Right atrium auricular region (tissue), 2 donors: ENCODE measurements at places on chromosomes 16 and 17.

GRCh38 chr16:10098991-10099390, 83.2 kb downstream of the GRIN2A start:
- DNase-seq: no peak

- no peak for DNase-seq
Observed at GRCh38 chr16:143456-143855, 5.0 kb upstream of the NPRL3 start.

- DNase-seq: no peak
Observed at GRCh38 chr16:79370736-79371135, 229.8 kb downstream of the MAF start.

- no peak for DNase-seq
Observed at GRCh38 chr16:65034915-65035314, 86.9 kb downstream of the CDH11 start.

DNA sequence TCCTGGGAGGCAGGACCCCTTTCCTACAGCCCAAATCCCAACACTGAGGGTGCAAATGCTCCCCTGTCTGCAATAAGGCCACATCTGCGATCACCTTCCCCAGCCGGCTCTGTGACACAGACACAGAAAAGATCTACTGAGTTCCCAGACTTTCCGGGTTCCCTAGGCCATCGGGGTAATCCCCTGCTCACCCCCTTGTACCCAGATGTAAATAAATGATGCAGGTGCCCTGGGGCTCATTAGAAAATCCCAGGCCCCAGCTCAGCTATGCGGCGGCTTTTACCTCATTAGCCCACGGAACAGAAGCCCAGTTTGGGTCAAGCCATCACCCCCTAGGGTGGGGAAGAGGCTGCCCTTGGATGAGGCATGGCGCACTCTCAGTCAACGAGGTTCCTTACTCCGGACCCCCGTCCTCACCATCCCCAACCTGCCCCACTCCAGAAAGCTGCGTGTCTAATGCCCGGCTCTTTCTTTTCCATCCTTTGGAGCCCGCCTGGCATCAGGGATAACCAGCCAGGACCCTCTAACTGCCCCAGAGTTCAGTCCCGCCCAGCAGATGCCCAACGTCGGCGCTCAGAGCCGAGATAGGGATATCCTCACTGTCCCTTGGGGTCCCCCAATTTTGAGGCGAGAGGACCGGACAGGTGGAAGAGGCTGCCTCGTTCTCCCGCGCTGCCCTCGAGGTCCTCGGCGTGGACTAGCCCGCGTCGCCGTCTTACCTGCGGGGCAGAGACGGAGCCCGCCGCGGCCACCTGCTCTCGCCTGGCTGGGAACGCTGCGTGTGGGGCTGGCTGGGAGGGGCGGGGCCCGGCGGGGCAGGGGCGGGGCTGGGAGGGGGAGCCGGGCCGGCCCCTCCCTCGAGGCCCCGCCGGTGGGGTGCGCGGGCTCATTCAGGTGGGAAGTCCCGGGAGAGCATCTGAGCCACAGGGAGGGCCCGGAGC, at the start of gene ZNF385C:
TSS of gene ZNF385C (minus strand) at position 783 of the 941 bp plus-strand sequence. CDS start 35,417 bp downstream, outside the sequence.
- no peak for DNase-seq

GRCh38 chr16:78562650-78563049, 463.2 kb downstream of the WWOX start:
- no peak for DNase-seq

DNA sequence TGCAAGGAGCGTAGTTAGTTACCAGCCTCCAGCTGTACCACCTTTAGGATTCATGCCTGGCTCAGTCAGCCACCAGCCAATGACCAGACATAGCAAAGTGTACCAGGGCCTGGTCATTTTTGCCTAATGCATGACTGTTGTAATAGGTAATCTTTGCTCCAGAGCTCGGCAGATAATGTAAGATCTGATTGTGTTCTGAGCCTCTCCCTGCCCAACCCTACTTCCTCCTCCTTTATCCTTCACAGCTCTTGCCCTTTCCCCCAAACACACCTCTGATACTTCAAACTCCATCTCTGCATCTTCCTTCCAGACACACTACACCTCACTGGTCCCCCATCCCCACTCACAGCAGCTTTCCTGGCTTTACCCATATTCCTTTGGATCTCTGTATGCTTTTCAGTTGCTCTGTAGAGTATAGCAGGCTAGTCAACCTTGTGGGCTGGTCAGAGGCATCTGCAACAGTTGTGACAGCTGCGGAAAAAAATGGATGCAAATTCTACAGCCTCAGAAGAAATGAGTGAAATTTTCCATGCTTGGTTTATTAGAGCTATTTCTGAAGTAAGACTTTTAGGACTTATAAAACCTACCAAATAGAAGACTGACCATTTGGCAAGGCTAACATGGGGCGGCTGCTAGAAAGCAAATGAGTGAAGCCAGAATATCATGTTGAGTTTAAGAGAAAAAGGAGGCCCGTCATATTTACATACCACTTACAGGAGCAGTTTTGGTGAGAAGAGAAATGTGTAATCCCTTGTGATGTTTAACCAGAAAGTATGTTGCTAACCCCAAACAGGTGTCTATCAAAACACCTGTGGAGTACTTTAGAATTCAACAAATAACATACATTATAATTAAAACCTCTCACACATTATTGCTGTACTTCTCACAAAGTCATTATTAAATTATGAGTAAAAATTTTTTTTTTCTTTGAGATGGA, 19.9 kb upstream of the C16orf87 start:
- no peak for DNase-seq

- no peak for DNase-seq
Observed at GRCh38 chr17:11928436-11928835, 68.8 kb downstream of the ZNF18 start.

DNA sequence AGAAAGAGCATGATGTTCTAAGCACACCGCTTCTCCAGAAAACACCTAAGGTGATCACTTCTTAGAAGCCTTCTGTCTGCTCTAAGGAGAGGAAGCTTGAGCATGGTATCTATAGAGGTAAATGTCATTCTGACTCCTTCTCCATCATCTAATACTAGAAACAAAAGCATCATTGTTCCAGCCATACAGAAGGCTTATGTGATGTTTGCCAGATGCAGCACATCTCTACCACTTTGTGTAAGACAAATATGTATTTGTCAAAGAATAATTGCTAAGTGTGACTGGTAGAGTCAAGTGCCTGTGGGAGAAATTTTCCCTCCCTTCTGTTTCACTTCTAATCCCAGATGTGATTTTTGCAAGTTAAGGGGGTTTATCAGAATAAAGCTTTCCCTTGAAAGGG, 217.1 kb downstream of the HS3ST3A1 start:
- DNase-seq: no peak

DNA sequence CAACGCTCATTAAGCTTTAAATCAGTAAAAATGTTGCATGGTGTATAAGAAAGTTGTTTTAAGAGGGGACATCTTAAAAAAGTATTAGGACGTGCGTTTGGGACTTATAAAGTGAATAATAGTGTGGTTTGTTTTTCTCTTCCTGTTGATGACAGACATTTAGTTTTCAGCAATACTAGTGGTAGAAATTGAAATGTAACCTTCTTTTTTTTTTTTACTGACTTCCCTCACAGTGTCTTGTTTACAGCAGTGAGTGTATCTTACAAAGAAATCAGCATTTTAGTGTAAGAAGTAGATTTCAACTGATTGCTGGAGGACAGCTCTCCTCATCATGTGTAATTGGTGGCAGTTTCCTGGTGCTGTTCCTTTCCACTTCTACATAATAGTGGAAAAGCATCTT, 39.6 kb downstream of the CYLD start:
- DNase-seq: no peak

DNA sequence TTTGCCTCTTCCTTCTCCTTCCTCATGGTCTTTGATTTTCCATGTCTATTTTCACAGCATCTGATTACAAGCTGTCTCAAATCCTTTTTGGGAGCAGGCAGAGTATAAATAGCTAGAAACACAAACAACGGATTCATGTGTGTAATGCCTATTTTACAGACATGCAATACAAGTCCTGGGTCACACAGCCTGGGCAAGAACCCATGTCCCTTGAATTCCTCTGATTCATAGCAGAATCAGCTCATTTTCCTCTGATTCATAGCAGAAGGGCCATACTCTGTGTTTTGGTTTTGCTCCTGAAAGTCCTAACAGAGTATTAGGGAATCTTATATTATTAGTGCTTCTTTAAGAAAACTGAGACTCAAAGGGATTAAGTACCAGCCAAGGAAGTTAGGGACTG, 71.3 kb downstream of the IRX5 start:
- no peak for DNase-seq

GRCh38 chr16:84540194-84540593, 35.7 kb upstream of the MEAK7 start:
- DNase-seq: no peak

GRCh38 chr17:66432996-66433551, 130.7 kb downstream of the PRKCA start:
- no peak for DNase-seq

DNA sequence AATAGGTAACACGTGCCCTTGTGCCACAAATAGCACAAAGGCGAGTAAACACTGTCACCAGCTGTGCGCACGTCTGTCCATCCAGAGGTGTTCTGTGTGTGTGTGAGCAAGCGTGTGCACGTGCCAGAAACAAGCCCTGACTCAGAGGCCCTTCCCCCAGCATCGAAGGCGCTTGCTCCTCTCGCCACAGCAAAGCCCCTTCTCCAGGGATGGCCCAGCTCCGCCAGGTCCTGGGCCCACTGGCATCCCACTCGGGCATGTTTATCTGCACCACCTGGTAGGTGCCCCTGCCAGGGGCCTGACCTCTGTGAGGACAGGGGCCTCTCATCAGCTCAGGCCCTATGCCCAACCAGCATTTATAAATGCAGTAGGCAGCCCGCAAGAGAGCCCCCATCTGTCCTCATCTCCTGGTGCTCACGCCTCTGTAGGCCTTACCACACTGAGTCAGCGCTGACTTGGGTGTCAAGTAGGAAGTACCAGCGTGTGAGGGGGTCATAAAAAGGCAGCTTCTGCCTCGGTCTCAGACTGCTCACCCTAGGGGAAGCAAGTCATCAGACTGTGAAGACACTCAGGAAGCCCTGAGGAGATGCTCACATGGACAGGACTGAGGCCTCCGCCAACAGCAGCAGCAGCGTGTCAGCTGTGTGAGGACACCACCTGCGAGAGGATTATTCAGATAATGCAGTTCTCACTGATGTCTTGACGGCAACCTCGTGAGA, 10.8 kb downstream of the TMEM235 start:
- no peak for DNase-seq

DNA sequence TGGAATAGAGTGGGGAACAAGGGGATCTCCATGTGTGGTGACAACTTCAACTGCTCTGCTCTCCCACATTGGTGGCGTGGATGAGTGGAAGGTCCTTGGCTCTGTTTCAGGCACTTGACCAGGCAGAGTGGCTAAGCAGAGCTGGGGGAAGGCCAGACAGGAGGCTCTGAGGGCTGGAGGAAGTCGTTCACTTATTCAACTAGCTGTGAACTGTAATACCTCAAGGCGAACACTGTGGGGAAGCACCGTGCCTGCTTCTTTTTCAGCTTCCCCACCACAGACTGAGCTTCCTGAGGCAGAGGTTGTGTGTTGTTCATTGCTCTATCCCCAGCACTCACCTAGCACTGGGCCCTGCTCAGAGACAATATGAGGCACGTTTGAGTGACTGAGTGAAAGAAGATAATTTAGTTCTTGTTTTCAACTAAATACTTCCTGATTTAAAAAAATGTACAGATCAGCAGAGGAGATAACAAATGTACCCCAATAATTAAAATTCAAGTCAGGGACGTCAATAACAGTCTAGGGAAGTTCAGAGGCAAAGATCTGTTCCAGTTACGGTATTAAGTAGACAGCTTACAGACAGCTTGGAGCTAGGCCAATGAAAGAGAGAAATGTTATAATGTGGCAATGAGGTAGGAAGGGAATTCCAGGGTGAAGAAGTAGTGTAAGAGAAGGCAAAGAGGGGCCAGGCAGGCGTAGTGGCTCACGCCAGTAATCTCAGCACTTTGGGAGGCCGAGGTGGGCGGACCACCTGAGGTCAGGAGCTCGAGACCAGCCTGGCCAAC, 34.7 kb downstream of the MYO18A start:
- peak; percentile 89 for DNase-seq

DNA sequence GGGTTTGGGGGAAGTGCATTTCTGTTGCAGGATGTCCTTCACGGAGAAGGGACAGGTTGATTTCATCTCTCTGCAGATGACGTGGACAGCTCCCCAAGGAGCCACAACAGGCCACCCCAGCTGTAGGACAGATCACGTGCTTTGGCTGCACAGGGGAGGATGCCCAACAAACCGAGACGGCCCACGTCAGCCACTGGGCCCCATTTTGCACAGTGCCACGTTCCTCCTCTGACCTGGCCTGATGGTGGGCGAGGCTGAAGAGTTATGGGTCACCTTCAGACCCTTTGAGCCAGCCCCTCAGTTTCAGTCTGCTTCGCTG, 9.0 kb upstream of the RHBDL3 start:
- DNase-seq: no peak

GRCh38 chr16:11506741-11507305, 79.9 kb downstream of the LITAF start:
- no peak for DNase-seq

- no peak for DNase-seq
Observed at GRCh38 chr16:56780646-56781045, 50.7 kb downstream of the NUP93 start.

GRCh38 chr17:59839651-59840328, 53.0 kb downstream of the TUBD1 start:
- DNase-seq: peak; percentile 34

- DNase-seq: peak; percentile 64
Observed at GRCh38 chr16:4663777-4664465, 29.4 kb upstream of the NUDT16L1 start.

DNA sequence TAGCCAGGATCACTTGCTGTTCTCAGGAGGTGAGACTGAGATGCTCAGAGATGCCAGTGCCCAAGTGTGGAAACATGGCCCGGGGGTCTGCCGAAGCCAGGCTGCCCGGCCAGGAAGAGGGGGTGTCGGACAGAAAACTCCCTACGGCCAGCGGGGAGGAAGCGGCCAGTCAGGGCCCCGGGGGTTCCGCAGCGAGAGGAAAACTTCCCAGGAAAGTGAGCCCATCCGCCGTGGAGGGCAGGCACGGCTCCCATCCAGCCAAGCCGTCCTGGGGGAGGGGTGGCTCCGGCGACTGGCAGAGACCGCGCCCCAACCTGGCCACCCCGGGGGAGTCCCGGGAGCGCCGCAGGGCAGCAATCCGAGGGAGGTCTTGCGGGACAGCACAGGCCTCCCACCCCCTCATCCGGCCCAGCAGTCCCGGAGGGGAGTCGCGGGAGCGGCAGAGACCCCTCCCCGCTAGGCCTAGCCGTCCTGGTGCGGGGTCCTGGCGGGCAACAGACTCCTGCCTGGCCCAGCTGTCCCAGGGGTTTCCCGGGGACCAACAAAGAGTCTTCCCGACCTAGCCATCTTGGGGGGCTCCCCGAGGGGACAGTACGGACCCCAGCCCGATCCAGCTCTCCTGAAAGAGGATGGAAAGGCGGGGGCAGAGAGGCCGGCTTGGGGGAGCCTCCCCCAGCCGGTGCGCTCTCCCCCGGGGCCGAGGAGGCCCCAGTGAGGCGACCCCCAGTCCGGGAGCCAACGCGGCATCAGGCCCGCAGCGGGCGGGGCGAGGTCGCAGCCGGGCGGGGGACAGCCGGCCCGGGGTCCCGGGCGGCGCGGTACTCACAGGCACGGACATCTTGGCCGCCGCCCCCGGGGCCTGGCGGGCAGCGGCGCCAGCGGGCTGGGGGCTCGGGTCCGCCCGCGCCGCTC, 13.8 kb upstream of the BCAR1 start:
- no peak for DNase-seq

- DNase-seq: no peak
Observed at GRCh38 chr16:27486344-27486743, 63.4 kb downstream of the GTF3C1 start.

- no peak for DNase-seq
Observed at GRCh38 chr16:3022684-3023414, 893 bp downstream of the HCFC1R1 start.

GRCh38 chr17:82065638-82066303, at the start of gene DUS1L:
Gene DUS1L (minus strand): TSS chr17:82065804. CDS start chr17:82065059, 745 bp downstream.
- no peak for DNase-seq

- no peak for DNase-seq
Observed at GRCh38 chr17:38325221-38325851, 18.4 kb downstream of the GPR179 start.
